ENCODE measurements at places on chromosomes 1 and 21. TPM values are rescaled to one million over a fixed set of nuclear protein-coding genes. Genes with fewer than 3 reads are reported as not detected.

GRCh38 chr1:111989531-111990025 lies at the start of gene KCND3:
KCND3 (minus strand) TSS chr1:111989668.
- peak; percentile 3 for DNase-seq

DNA sequence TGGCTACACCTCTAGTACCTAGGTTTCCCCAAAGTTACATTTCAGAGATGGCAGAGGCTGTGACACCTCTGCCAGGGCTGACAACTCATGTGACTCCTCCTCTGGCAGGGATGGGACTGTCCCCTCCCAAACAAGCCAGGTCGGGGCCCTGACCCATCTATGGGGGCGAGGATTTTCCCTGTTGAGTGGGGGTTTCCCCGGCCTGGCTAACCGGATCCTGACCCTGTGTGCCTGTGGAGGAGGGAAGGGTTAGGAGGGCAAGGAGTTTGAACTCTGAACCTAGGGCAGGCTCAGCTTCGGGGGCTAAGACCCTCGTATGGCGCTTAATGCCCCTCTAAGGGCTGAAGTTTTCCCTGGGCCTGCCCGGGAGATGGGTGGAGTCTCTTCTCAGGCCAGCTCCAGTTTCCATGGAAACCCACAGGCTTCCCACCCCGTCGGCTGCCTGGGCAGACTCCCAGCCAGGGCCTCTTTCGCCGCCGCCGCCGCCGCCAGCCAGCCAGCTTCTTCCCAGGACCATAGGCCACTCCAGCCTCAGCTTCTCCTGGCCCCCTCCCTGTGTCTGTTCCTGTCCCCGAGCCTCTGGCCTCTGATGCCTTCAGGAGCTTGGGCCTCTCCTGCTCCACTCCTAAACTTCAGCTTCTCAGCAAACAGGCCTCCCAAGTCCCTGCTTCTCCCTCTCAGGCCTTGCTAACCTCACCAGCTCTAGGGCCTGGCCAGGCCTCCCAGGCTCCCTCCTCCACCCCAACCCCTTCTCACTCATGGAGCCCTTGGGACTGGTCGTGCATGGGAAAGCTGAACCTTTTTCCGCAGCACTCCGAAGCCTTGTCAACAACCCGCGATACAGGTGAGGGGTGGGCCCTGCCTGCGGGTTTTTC lies at the start of gene BTBD19:
BTBD19 (plus strand) TSS at position 461 of the 875 bp plus-strand sequence; CDS start at position 759, 298 bp downstream.
- DNase-seq = peak; percentile 91

- DNase-seq = no peak
Observed at GRCh38 chr1:52356818-52357355, 9.1 kb downstream of the CC2D1B start.

GRCh38 chr1:21335750-21336224 lies 45.5 kb upstream of the ECE1 start:
- DNase-seq = no peak

GRCh38 chr1:7373251-7373650 lies 397.8 kb upstream of the VAMP3 start:
- no peak for DNase-seq

- DNase-seq = no peak
Observed at GRCh38 chr1:85198864-85199263, 2.0 kb downstream of the SYDE2 start.

GRCh38 chr1:35340519-35340918 lies 72.0 kb downstream of the ZMYM4 start:
- DNase-seq = no peak

GRCh38 chr21:17461582-17461981 lies 51.3 kb upstream of the CXADR start:
- peak; percentile 43 for DNase-seq

GRCh38 chr1:91703095-91703494 lies 182.9 kb downstream of the TGFBR3 start:
- no peak for DNase-seq

DNA sequence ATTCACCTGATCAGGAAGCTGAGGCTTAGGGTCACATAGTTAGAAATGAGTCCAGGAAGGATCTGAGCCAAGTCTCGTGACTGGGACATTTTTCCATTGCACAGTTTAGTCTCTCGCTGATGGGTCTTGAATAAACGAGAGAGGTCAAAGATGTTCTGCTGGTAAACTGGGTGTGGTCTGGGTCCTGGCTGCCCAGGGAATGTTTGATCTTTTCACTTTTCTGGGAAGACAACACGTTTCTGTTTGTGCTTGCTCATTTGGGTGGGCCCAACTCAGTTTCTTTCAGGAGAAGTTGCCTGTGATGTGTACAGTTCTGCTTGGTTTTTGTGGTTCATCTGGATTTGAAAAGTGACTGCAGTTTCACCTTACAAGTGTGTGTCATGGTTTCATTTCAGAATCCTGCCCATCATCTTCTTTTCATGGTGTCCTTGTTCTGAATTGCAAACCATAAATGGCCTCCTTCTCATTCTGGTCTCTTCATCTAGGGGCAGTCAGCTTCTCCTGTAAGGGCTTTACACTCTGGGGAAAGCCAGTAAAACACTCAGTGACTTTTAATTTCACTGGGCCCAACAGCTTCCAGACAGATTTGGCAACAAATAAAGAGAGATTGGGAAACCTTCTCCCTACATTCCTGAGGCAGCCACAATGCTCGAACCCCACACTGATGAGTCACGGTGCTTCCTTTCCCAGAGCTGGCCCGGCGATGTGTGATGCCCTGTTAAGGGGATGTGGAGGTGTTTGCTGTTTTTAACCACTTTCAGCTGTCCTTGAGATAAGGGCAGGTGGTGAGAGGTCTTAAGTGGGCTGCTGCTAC lies 7.2 kb upstream of the TACSTD2 start:
- DNase-seq = peak; percentile 96

DNA sequence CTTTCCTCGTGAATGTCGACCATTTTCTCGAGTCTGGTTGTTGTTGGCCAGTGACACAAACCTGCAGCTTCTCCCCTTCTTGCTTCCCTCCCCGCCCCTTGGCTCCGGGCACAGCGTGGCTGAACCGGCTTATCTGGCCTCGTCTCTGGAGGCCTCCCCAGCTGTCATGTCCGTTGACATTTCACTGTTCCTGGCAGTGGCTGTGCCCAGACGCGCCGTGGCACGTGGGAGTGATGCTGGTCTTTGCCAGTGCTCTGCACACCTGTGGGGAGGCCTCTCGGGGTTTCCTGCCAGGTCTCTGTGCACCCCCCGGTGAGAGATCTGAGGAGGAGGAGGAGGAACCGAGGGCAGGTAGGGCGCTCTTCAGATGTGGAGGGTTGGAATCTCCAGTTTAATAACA lies 23.7 kb downstream of the SKI start:
- no peak for DNase-seq

- no peak for DNase-seq
Observed at GRCh38 chr1:18387307-18387706, 93.4 kb upstream of the KLHDC7A start.

- DNase-seq = no peak
Observed at GRCh38 chr1:8714173-8714572, 103.3 kb downstream of the RERE start.

DNA sequence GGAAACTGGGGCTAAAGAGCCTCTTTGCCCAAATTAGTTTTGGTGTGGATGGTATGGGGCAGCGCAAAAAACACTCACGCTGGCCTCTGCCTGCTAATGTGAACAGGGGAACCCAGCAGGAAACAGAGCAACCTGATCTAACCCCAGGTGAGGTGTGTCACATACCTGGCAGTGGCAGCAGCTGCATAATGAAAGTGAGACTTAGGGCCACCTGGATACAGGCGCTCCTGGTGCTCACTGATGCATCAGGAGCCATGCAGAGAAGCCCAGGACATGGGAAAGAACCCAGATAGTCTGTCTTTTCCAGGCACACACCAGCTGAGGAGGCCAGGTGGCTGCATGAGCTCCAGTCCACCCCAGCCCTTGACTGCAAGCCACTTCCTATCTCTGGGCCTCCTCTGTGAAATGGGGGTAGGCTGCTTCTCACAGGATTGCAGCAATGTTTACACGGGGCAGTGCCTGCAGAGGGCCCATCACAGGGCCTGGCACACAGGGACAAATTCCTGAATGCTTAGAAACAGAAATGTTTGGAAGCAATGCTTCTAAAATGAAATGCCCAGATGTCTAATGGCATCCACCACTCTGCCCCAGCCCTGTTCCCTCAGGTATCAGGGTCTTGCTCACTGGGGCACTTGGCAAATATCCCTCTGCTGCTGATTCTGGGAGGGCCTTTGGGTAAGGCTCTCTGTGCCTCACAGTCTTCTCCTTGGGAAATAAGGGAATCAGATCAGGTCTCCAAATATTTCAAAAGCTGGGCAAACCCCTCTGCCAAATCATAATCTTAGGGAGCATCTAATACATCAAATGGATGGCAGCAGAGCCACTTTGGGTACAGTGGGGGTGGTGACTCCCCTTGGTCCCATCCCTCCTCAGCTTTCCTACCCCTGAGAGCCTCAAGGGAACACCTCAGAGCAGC lies 19.9 kb downstream of the DHCR24 start:
- DNase-seq = no peak

GRCh38 chr1:42746436-42747105 lies 6.5 kb upstream of the CLDN19 start:
- DNase-seq = no peak

- DNase-seq = no peak
Observed at GRCh38 chr1:198264282-198264681, 107.5 kb downstream of the NEK7 start.

DNA sequence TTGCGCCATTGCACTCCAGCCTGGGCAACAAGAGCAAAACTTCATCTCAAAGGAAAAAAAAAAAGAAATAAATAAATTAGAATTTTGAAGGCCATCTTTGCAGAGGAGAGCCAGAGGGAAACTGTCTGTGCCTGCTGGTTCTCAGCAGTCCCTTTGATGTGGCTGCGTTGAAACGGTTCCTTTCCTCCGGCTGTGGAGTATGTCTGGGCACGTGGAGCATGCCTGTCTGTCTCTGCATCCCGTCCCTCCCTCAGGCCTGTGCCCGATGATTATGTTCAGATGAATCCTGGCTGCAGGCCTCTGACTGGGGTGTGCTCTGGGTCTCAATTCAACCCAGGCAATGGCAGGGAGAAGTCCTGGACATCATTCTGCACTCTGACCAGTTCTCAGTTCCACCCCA lies 33.4 kb downstream of the KIAA1614 start:
- no peak for DNase-seq

DNA sequence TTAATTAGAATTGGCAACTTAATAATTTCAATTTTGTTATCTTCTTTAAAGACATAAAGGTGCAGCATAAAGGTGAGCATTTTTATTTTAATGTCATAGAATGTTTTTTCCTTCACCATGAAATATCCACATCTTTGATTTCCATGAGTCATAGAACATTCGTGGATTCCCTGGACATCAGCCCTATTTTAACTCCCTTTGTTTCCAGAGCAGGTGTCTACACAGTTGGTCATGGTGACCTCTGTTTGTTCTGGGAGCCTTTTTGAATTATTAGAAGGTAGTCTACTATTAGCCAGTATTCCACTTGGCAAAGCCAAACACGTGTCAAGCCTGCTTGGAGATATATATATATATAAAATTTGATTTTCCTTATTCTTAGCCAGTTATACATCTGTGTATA lies 572.9 kb downstream of the LTN1 start:
- no peak for DNase-seq

- DNase-seq = no peak
Observed at GRCh38 chr1:90509225-90510048, 207.7 kb downstream of the BARHL2 start.

DNA sequence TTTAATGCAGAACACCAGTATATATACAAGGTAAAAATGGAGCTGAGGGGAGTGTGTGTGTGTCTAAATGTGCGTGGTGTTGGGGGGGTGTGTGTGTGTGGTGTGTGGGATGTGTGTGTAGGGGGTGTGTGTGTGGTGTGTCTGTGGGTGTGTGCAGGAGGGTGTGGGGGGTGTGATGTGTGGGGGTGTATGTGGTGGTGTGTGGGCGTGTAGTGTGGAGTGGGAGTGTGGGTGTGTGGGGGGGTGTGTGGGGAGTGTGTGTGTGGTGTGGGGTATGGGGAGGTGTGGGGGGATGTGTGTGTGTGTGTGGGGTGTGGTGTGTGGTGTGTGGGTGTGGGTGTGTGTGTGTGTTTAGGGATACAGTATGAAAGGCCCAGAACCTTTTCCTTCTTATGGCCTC lies 202.3 kb upstream of the CACYBP start:
- DNase-seq = no peak

GRCh38 chr1:9271283-9271682 lies 21.4 kb upstream of the SPSB1 start:
- peak; percentile 22 for DNase-seq

- DNase-seq = no peak
Observed at GRCh38 chr1:92473781-92474495, 12.8 kb downstream of the GFI1 start.

DNA sequence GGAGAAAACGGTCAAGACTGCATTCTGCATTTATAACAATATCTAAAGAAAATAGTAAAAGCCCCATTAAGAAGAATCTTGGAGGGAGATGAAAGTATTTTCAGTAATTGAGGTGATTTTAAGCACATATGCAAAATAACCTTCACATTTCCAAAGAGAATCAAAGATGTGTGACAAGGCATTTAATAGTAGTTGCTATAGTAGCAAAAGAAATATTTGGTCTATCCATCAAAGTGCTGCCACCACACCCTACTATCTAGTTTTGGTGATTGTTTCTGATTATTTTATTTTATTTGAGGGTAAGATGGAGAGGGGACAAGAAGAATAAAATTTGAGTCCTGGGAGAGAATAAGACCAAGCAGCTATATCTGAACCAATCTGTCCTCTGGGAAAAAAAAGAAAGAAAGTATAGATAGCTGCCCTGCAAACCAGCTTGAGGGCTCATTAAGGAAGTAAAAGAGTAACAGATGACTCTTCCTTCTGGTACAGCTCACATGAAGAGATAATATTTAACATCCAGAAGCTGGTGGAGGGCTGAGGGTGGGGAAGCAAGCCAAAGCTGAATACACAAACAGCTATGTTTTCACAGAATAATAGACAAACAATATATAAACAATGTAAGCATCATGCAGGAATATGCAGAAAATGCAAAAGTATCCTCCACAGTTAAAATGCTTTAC lies 47.2 kb upstream of the RASAL2 start:
- DNase-seq = no peak

- DNase-seq = peak; percentile 8
Observed at GRCh38 chr1:77831566-77831965, 52.1 kb downstream of the MIGA1 start.

- DNase-seq = no peak
Observed at GRCh38 chr1:229835226-229835625, 209.2 kb downstream of the URB2 start.

- DNase-seq = no peak
Observed at GRCh38 chr1:165598676-165599059, 32.4 kb upstream of the MGST3 start.

Gene RPTN
- not detected for total RNA-seq

Gene EFNA4
- total RNA-seq = 3.8 TPM

Gene FMO5
- total RNA-seq = 0.83 TPM

Gene VHLL
- total RNA-seq = 0.28 TPM

Gene NHLH1
- not detected for total RNA-seq

Gene CRYBG2
- total RNA-seq = not detected

Gene CXADR
- 0.83 TPM for total RNA-seq
